ENCODE measurements at places on chromosomes 16 and 17.

DNA sequence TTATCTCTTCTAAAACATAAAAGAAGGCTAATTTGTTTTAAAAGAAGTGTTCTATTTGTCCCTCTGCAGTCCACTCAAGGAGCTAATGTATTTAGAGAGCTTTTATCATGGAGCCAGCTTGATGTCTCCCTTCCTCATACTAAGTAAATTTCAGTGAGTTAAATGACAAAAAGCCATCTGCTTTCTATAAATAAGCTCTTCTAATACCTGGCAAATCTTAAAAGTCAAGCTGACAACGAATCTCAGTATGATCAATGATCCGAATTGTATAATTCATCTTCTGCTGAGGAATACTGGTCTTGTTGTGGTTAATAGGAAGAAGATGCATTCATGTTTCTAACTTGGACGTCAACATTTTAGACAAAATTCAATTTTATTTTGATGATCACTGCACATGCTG, 1390.7 kb downstream of the CDH8 start:
- no peak for DNase-seq

DNA sequence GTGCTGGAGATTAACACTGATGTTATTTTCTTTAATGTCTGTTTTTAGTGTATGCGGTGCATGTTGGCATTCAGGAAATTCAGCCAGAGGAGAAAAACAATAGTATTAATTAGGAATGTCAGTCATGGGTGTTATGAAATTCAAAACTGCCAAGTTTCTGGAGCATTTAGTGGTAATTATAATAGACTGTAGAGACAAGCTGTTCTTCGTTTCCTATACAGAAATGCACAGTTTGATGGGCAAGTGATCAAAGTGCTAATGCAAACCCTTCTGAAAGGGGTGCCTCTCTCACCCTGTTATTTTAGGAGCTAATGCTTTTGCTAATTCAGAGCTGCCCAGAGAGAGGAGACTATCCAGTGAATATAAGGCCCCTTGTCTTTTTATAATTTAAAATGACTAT, 573.8 kb upstream of the EEF2KMT start:
- DNase-seq = no peak

DNA sequence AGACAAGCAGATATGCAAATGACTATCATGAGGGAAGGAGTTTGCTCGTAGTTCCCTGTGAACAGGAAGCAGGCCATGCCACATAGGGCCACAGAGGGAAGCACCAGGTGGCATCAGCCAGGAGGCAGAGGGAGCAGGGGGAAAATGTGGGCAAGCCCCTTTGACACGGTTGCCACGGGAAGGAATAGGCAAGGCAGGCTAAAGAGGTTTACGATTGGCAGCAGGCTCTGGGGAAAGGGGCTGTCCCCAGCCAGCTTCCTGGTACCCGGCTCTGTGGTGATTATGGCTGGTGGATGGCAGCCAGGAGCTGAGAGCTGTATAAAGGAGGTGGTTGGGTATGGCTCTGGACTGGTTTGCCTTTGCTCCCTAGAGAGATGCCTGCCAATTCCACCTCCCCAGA, 848 bp downstream of the CES3 start:
- no peak for DNase-seq

- no peak for DNase-seq
Measured at GRCh38 chr17:49000943-49001342, 3.8 kb downstream of the IGF2BP1 start.

DNA sequence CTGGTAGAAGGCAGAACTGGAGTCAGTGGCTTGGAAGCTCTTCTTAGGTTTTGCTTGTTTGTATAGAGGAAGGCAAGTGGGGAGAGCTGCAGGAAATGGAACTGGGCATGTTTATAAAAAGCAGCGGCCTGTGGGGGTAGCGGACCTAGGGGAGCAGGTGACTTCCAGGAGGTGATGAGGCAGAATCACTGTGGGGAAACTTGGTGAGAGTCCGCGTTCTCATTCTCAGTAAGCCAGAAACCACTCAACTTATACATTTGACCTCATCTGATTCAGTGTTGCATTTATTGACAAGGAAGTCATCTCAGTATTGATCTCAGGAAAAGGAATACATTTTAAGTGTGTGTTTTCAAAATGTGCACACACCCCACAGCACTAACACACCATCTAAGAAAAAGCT, 299.8 kb downstream of the CNTNAP4 start:
- no peak for DNase-seq

- no peak for DNase-seq
Measured at GRCh38 chr16:10564591-10564990, 15.8 kb downstream of the EMP2 start.

DNA sequence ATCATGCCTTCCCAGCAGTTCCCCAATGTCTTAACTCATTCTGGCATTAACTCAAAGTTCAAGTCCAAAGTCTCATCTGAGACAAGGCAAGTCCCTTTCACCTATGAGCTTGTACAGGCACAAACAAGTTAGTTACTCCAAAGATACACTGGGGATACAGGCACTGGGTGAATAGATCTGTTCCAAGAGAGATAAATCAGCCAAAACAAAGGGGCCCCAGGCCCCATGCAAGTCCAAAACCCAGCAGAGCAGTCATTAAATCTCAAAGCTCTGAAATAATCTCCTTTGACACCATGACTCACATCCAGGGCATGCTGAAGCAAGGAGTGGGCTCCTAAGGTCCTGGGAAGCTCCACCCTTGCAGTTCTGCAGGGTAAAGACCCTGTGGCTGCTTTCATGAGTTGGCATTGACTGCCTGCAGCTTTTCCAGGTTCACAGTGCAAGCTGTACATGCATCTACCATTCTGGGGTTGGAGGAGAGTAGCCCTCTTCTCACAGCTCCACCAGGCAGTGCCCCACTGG, 332.2 kb upstream of the KIF2B start:
- DNase-seq = no peak

DNA sequence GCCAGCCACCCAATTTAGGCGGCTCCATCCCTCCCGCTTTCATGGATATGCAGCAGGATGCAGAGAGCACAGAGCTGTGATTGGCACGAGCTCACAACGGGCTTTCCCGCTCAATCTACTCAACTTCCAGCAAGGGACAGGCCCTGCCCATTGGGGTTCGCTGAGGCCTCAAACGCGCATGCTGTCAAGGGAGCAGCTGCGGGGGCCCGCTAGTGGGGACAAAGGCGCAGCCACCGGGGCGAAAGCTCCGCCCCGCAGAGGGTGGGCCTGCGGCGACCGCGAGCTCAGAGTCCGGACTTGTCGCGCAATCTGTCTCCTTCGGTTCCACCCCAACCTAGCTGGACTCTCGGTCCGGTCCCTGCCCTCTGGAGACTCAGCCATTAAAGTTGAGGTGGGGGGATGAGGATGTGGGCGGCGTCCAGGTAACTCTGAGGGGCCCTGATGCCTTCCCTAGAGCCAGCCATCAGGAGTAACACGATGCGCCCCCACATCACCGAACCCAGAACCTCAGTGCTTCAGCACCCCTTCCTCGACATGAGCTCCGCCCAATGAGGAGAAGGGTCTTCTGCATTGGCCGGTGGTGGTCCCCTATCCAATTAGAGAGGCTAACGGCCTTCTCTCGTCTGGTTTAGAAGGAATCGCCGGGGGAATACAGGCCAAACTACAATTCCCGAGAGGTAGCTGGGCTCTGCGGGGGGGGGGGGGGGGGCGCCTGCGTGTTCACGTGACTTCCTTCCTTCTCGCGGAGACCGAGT, 489 bp upstream of the NFATC3 start:
- peak; percentile 91 for DNase-seq

Data from muscle of arm (tissue), 14 donors.